ENCODE measurements at places on chromosomes 4 and X.
A peak's percentile ranks its signal among the peaks of the same experiment; 100 is the strongest.

DNA sequence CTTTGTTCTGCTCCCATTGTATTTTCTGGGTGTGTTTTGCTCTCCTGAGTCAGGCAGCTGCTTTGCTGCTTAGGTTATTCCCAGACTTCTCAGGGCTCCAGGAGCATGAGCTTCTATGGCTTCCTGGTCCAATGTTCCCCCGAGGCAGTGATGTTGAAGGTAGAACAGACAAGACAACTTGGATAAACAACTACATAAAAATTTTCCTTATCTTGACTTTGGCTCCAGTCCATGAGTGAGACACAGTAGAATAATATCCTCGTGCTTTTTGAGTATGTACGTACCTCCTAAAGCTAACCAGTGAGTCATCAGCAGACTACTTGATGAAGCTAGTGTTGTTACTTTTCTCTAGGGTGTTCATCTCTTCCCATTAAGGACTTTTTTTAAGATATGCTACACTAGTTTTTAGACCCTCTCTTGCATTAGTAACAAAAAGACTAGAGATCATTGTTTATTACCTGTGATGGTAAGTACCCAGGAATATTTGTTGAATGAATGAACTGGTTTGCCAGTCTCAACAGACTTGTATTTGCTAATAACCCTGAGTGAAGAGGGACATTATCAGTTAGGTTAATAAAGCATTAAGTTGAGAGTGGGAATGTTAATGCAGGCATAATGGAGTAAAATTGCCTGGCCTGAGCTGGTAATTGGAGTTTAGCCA is 131.9 kb downstream of the FHIP1A start:
- DNase-seq = peak; percentile 43

DNA sequence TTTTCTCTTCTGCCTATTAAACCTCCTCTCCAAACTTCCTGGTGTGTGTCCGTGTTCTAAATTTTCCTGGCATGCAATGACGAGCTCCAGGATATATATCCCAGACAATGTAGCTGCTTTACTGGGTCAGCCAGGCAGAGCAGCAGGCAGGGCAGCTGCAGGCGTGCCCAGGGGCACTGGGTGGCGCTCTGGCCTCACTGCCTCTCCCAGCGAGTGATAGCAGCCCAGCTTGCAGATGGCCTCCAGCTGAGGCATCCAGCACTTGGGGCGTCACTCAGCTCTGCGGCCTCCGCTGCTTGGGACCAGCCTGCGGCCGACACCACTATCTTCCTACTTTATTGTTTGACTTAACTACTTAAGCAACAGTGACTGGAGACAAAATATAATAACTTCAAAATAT is 23.0 kb upstream of the UBA6 start:
- no peak for DNase-seq

DNA sequence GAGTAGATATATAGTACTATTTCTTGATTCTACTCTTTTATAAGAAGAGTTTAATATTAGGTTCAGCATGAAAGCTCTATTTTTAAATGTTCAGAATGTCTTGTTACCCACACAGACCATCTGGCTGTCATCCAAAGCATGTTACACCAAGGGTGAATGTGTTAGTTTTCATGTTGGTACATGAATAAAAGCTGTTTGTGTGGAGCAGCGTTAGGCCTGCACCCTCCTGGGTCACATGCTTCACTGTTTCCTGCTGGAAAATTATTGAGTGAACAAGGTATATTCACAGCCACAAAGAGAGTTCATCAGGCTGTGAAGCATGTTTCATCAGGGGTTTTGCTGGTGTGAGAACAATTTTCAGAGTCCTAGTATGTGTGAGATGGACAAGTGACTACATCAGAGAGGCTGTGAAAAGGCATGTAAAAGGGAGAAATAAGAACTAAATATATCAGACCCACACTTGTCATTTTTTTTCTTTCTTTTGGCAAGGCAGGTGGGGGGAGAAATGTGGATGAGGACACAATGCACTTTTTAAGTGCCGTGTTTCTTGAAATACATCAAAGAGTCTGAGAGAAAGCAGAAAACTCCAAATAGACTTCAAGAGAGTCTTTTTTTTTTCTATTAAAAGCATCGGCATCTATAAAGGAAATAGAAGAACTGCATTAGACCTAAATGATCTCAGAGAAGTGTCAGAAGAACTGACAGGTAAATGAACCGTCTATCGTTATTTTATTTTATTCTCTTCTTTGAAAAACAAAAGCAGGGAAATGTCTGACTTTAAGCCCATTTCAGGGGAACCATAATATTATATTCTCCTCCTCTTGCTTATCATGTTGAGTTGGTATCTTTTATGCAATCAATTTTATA is 2429.7 kb downstream of the PCDH7 start:
- no peak for DNase-seq

GRCh38 chr4:178395798-178396197 is 953.6 kb upstream of the AGA start:
- DNase-seq = no peak

All from transverse colon (tissue), 4 donors.